ENCODE measurements at places on chromosomes 13 and 19.

- no peak for DNase-seq
Observed at GRCh38 chr19:3536429-3537100, 2.4 kb upstream of the TEKTIP1 start.

GRCh38 chr13:34779171-34779570, 162.9 kb upstream of the NBEA start:
- no peak for DNase-seq

DNA sequence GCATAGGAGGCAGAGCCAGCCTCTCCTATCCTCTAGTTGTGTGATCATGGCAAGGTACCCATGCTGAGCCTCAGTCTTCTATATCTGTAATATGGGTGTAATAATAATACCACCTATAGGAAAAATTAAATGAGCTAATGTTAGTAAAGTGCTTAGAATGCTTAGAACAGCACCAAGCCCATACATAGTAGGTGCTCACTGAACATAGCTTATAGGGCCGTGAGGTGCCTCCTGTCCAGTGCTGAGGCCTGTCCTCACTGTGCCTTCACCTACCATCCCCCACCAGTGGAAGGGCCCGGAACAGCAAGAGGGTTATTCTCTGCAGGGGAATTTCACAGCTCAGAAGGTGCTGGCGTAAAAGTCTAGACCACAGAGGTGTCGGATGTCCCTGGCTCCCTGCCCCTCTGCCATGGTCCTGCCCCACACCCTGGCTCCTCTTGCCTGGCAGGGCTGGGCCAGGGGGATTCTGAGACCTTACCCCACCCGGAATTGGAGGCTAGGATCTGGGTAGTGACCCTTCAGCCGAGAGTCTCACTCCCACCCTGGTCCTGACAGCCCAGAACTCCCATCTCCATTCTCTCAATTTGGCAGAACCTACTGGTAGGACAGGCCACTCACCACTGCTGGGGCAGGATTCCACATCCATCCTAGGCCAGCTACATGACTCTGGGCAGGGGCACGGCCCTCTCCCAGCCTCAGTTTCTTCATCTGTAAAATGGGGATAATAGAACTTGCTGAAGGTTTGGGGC, 2.2 kb upstream of the SCN1B start:
- DNase-seq = no peak

- DNase-seq = no peak
Observed at GRCh38 chr13:67549331-67549730, 319.2 kb upstream of the PCDH9 start.

DNA sequence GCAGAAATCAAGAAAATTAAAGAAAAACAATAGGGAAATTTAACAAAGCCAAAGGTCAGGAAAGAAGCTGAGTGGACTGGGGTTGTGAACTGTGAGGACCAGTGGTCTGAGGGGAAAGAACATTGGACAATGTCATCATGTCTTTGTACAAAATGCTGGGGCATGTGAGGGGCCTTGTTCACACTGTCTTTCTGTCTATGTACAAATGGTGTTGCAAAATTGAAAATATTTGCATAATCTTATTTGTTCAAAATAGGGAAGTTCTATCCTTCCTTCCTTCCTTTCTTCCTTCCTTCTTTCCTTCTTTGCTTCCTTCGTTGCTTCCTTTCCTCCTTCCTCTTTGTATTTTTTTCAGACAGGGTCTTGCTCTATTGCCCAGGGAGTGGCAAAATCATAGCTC, 79.2 kb upstream of the SCEL start:
- DNase-seq = no peak

DNA sequence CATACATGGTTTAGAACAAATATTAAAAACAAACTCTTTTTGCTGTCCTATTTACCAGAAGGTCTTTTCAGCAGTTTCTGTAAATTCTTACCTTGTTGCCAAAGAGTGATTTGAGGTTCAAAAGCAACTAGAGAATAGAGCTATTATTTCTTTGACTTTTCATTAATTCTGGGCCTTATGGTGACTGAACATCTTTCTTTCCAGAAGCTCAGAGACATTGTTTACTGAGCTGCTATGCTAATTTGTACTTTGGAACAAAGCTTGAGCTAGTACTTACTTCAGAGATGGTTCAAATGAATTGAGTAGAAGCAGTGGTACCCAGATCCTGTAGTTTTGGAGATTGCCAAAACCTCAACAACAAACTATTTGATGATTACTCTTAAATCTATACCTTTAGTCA, 331.2 kb downstream of the SPRY2 start:
- DNase-seq = no peak

DNA sequence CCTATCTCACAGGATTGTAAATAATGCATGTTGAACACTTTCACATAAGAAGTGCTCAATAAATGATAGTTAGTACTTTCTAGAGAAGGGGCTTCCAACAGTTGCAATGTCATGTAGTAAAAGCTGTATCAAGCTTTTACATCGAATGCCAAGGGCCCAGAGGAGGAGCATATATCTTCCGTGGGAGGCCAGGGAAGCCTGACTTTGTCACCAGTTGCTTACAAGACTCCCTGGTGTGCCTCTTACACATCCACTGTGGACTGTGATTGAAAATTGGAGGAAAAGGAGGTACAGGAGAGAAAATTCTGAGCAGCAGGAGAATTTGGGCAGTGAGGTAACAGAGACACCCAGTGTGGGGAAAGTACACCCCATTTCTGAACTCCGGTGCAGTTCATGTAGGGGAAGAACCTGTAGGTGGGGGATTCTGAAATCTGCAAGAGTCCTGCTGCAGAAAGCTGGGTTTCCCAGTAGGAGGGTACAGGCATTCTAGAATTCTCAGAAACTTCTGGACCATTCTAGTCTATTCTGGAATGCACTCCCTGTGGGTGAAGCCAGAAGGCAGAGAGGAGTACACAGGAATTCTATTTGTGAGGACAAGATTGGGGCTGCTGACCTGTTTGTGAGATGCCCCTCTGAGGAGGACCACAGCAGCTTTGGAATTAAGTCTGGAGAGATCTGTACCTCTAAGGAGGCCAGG, 54.0 kb downstream of the ALOX5AP start:
- DNase-seq = no peak

All from stimulated activated CD8-positive, alpha-beta memory T cell treated with anti-CD3 and anti-CD28 coated beads, Interleukin-4, amount 100 ng/mL, for 1 hour (primary cell).